Dermis microvascular lymphatic vessel endothelial cell (primary cell): ENCODE measurements at places on chromosomes 13 and 19. TPM values are rescaled to one million over a fixed set of nuclear protein-coding genes. Genes with fewer than 3 reads are reported as not detected.

Gene BRME1
- total RNA-seq = 0.25 and 0.39 TPM in 2 replicates

Gene ZNF888
- total RNA-seq = 4.3 and 4.7 TPM in 2 replicates

Gene SCGB2B2
- 0.13 TPM in 1 of 2 replicates, not detected in the other for total RNA-seq

Gene KLK4
- not detected in 2 replicates for total RNA-seq

Gene ZNF324B
- total RNA-seq = 6.0 and 7.6 TPM in 2 replicates

Gene TLE2
- 2.7 and 24.9 TPM in 2 replicates for total RNA-seq

Gene TTYH1
- total RNA-seq = under 0.01 TPM in 1 of 2 replicates, not detected in the other

Gene CRLF1
- 0.13 TPM in 1 of 2 replicates, not detected in the other for total RNA-seq

Gene C5AR1
- total RNA-seq = not detected in 2 replicates

Gene CYP2A7
- not detected in 2 replicates for total RNA-seq

Gene CEACAM21
- 10.8 and 17.7 TPM in 2 replicates for total RNA-seq

Gene RNF225
- not detected in 2 replicates for total RNA-seq

Gene VWA8
- total RNA-seq = 6.2 and 6.8 TPM in 2 replicates

Gene TEX29
- total RNA-seq = 0.13 TPM in 1 of 2 replicates, not detected in the other

Gene ZNF69
- total RNA-seq = 5.0 and 9.6 TPM in 2 replicates
